SK-N-SH (cell line): ENCODE measurements at places on chromosomes 1 and 21. TPM values are rescaled to one million over a fixed set of nuclear protein-coding genes. Genes with fewer than 3 reads are reported as not detected.

DNA sequence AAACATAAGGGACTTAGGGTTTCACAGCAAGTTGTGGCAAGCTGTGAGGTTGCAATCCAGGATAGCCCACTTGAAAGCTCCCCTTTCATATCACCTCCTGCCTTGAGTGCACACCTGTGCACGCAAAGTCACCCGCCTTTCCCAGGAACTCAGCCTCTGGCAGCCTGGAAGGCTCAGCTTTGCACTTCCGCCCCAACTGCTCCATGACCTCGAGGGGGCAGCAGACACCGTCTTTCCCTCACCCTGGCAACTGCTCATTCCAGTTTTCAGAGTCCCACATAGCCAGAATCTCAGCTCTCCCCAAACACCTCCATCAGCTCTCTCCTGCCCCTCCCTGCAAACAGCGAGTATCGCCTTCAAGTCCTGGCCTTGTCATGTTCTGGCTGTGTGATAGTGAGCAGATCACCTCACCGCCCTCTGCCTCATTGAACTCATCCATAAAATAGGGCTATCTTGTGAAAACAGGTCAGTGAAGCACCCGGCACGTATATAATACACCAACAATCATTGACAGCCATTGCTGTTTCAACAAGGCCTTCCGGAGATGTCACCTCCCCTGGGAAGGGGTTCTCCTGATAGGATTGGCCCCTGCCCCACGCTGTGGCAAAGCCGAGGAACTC is 32.2 kb upstream of the EPB41 start:
- peak; percentile 83 for DNase-seq

DNA sequence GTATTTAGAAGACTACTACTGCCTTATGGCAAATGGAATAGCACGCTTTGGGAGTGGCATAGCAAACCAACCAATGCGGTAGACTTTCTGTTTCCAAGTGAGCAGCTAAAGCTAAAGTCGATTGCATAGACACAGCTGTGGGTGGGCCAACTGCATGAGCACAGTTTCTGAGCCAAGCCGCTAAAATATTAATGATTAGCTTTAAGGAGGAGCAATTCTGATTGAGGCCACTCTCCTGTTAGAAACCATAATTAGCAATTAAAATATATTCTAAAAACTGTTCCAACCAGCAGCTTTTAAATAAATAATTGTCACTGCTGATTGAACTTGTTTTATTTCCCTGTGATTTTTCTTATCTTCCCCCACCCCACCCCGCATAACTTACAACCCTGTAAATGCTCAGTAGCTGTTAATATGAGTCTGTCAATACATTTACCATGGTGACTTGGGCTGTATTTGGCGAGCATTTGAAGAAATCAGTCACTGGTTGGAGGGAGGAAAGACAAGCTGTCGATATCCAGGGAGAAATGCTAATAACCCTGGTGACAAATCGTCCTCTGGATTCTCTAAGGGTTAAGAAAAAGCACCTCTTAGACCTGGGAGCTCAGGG is 32.2 kb downstream of the RNF220 start:
- DNase-seq = no peak

DNA sequence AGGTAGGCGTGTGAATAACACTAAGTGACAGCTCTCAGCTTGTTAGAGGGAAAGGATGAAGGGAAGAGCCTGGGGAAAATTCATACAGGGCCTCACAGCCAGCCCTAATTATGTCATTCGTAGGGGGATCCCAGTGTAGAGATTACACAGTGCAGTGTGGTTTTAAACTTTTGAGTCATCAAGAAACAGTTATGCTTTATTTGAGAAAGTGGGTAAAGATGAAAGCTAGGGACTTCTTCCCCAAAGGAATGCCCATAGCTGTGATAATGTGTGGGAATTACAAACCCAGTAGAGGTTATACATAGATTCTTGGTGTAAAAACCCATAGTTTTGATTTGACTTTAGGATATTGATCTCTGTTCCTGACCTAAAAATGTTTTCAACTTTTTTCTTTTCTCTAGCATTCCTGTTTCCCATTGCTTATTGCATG is 1.9 kb downstream of the TTF2 start:
- no peak for DNase-seq

- no peak for DNase-seq
Observed at GRCh38 chr1:174689524-174689923, 241.8 kb downstream of the GPR52 start.

DNA sequence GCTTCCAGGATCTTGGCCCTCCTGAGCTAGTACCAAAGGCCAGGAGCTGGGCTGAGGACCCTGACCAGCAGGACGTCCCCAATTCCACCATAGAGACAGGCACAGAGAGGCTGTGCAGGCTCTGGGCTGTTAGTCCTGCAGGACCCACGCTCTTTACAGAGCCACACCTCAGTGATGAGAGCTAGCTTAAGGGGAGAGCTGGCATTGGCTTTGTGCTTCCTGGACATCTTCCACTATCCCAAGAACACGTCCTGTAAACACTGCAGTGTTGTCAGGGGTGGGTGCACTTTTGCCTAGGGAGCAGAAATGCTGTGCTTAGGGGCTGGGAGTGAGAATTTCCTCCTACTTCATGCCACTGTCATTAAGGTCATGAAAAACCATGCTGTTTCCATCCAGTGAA is 91.7 kb upstream of the EDN2 start:
- DNase-seq = no peak

- peak; percentile 82 for DNase-seq
Observed at GRCh38 chr21:32412162-32413014, at the start of gene EVA1C. Gene EVA1C, plus strand, starts transcription at chr21:32412706. Its CDS starts 148 bp downstream, at chr21:32412854.

DNA sequence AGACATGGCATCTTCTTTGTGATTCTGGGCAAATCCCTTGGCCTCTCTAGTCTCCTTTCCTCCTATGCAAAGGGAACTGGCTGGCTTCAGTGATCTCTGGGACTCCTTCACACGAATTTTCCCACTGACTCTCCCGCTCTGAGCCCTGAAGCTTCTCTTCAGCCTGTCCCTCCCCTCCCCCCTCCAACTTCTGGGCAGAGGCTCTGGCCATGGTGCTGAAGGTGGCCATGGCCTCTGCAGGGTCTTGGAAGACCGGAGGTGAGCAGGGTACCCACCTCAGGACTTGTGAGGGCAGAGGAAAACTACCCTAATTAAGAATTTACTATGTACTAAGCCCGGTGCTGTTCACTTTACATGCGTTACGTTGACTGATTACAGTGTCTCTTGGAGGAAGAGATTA is 29.4 kb upstream of the POU3F1 start:
- no peak for DNase-seq

GRCh38 chr21:41674402-41674801 is 92.5 kb downstream of the RIPK4 start:
- DNase-seq = no peak

DNA sequence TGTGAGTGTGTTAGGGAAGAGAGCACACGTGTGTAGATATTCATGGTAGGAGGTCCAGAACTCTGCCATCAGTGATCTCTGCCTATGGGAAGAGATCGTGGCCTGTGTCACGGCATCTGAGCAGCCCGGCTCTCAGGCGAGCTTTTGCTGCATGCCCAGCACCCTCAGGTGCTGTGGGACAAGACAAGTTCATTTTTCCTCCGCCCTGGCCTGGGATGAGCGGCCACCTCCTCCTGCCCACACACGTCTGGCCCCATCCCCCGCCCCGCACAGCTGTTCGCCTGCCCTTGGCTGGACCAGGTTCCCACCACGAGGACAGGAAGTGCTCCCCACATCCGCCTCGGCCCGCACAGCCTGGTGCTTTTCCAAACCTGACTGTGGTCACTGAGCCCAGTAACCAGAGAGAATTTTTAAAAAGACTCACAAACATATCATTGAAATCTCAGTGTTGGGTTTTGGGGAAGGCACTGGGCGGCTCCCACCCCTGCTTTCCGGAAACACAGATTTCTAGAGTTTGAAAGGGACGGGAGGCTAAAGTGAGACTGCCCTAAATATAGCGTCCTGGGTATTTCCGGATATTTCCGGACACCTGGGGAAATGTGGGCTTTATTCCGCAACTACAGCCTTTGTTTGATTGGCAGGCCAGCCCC is 18.0 kb downstream of the BMP8A start:
- DNase-seq = no peak

GRCh38 chr1:63829349-63830327 is 55.8 kb downstream of the ROR1 start:
- no peak for DNase-seq

- no peak for DNase-seq
Observed at GRCh38 chr1:55445416-55445815, 230.3 kb upstream of the USP24 start.

GRCh38 chr1:109252893-109253802 is 3.8 kb downstream of the CELSR2 start:
- DNase-seq = peak; percentile 89

PPIAL4G gene
- polyA plus RNA-seq = not detected in 2 replicates

TSPAN1 gene
- polyA plus RNA-seq = 12.2 and 13.9 TPM in 2 replicates
